ENCODE measurements at places on chromosomes 1 and 21.

GRCh38 chr21:42758721-42759593, 105.5 kb downstream of the PDE9A start:
- no peak for ATAC-seq

DNA sequence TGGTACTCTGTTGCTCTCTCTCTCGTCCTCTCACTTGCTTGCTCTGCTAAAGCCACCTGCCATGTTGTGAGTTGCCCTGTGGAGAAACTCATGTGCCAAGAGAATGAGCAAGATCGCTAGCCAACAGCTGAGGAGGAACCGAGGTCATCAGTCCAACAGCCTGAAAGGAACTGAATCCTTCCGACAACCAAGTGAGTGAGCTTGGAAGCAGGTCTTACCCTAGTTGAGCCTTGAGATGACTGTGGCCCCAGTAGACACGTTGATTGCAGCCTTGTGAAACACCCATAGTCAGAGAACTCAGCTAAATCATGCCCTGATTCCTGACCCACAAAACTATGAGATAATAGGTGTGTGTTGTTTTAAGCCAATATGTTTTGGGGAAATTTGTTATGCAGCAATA, 48.1 kb upstream of the BACH1 start:
- no peak for ATAC-seq

DNA sequence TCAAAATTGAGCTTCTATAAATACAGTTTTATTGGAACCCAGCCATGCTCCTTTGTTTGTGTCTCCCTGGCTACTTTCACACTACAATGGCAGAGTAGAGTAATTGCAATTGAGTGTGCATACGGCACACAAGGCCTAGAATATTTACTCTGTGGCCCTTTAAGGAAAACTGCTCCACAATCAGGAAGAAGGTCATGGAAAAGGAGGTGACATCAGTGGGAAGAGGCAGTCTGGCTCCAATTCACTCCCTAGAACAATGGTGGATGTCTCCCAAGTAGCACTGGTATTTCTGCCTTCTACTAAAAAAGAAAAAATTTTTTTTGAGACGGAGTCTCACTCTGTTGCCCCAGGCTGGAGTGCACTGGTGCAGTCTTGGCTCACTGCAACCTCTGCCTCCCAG, 51.3 kb downstream of the KRTAP19-8 start:
- ATAC-seq = no peak

- no peak for ATAC-seq
Measured at GRCh38 chr1:52127181-52128180, 14.4 kb upstream of the ZFYVE9 start.

DNA sequence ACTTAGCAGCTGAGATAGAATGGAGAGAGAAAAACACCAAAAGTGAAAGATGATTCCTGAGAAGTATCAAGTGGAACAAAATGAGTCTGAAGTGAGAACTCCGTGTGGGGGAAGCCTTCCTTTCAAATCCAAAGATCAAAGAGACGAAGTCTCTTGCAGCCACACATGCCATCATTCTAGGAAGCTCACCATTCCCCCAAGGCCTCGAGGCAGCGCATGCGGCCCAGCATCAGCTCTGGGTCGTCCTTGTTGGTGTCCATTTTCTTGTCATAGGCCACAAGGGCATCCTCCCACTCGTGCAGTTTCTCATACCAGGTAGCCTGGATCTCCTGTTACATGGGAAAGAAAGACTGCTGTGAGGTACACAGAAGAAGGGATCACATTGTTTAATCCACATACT, 32.2 kb upstream of the ANGPTL7 start:
- ATAC-seq = no peak

Data from activated CD4-positive, CD25-positive, alpha-beta regulatory T cell treated with anti-CD3 and anti-CD28 coated beads, Interleukin-2, amount 50 U/mL, for 24 hours (primary cell).